Uterus (tissue), 4 donors: ENCODE measurements at places on chromosomes 7 and 10. TPM values are rescaled to one million over a fixed set of nuclear protein-coding genes. Genes with fewer than 3 reads are reported as not detected.

- DNase-seq = no peak
Measured at GRCh38 chr7:27123007-27123476, 7.5 kb downstream of the HOXA4 start.

- no peak for DNase-seq
Measured at GRCh38 chr7:143936087-143937009, 1.3 kb downstream of the OR2F2 start.

GRCh38 chr7:30977222-30977621 is 13.5 kb downstream of the GHRHR start:
- no peak for DNase-seq

DNA sequence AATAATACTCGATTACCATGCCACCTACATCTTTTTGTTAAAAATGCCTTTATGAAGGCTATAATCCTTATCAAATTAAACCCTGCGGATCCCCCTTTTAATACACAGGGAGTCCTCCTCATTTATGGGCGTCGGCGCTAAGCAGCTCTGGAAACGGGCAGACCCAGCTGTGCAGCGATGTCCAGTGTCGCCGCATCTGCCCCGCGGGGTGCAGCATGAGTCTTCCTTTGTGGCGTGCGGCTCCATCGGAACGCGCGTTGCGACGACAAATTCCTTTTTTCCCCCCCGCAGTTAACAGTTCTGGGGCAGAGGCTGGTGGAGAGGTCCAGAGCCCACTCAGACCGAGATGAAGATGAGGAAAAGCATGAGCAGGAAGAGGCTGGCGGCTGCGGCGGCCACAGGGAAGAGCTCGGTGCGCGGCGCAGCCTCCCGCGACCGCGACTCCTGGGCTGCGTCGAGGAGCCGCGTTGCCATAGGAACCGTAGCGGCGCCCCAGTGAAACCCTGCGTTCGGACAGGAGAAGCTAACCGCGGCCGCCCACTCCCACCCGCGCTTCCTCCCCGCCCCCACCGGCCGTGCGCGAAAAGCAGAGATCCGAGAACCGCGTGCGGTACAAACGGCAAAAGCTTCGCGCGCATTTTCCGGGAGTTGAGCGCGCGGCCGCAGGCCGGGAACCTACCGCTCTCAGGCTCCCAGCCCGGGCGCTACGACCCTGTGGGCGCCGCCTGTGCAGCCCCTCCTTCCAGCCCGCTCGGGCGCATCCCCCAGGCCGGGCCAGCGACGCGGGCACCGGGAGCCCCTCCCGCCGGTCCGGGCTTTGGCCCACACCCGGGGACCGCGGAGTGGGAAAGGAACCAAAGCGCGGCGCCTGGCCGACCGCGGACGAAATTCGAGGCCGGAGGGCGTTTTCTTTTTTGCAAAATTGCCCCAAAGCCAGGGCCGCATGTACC is 130.6 kb downstream of the SPAG6 start:
- DNase-seq = no peak

GRCh38 chr10:34646331-34646730 is 168.8 kb downstream of the PARD3 start:
- no peak for DNase-seq

DNA sequence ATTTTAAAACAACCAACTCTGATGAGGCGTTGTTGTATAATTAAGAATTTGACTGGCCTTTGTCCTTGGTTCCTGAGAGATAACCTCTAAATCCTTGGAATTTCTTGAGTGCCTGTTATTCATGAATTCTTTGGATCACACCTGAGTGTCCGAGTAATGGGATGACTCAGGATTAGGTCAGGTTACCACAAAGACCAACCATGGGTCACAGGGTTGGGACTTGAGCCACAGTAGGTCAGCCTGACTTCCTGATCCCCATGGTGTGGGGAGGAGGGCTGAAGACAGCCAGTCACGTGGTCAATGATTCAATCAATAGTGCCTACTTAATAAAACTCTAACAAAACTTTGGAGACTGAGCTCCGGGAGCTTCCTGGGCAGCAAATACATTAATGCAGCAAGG is 192.5 kb downstream of the GFRA1 start:
- DNase-seq = no peak

GRCh38 chr7:75854233-75854632 is 24.6 kb upstream of the RHBDD2 start:
- no peak for DNase-seq

GRCh38 chr7:108094346-108094745 is 35.8 kb downstream of the LAMB4 start:
- no peak for DNase-seq

- no peak for DNase-seq
Measured at GRCh38 chr7:23471106-23471859, 992 bp upstream of the IGF2BP3 start.

DNA sequence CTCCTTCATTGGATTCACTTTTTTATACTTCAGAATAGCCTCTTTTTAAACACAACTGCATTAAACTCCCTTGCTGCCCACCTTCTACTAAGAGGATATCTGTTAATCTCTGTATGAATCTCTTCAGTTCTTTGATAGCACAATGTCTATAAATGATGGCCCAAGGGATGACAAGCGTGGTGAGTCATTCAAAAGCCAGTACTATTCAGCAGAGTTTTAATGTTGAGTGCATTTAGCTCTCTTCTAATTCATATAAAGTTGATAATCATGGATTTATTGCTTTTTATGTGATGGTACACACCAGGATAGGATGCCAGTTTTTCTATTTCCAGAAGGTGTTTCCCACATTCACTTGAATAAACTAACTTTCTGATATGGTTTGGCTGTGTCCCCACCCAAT is 57.4 kb upstream of the HECTD2 start:
- DNase-seq = no peak

DNA sequence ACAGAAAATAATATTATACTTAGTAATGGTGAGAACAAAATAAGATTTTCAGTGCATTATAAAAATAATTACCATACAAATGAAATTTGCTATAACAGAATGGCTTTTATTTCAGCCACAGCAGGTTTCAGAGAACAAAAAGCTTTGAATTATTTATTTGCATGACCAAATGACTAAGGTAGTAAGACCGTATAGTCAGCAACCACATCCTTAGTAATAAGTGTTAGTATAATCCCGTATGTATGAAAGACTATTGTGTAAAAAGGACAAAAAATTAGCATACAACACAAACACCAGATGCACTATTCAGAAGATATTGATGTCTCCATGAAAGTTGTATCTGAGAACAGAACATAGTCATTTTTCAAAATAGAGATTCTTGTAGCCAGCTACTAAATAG is 12.2 kb downstream of the PDZD8 start:
- DNase-seq = no peak

- DNase-seq = no peak
Measured at GRCh38 chr10:50508315-50509051, 115.3 kb downstream of the SGMS1 start.

DNA sequence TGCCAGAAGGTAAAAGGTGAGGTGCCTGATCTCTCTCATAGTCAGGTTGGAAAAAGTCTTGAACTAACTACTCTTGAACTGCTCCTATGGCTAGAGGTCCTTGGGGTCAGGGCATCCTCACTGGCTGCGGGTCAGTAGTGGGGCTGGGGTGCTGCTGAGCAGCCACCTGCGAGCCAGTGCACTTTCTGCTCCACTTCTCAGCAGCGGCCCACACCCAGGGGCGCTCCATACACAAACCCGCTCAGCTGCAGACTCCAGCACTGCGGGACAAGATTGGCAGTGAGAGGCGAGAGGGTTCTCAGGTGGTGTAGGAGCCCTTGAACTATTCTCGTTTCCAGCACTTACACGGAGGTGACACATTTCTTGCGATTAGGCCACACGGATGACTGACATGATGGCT is 6.0 kb downstream of the ABCA13 start:
- no peak for DNase-seq

DNA sequence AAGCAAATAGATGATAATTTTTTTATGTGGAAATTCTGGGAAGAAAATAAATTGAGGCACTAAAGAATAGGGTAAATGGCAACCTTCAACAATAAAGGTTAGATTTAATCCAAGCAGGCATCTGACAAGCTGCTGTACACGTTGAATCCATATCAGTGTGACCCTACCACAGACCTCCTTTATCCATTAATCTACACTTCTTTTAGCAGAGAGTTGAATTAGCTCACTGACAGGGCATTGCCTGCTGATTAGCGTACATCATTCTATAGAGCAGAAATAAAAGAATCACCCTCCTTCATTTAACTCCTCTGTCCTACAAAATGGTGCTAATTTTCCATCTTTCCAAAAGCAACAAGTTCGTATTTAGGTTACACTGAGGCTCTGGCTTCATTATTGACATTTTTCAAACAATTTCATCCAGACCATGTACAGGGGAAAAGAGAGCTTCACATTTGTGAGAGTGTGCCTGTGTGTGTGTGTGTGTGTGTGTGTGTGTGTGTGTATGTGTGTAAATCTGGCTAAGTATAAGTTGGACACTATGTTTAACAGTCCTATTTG is 356.0 kb downstream of the TFEC start:
- DNase-seq = no peak

GRCh38 chr7:116552602-116553001 is 27.8 kb downstream of the CAV1 start:
- no peak for DNase-seq

DNA sequence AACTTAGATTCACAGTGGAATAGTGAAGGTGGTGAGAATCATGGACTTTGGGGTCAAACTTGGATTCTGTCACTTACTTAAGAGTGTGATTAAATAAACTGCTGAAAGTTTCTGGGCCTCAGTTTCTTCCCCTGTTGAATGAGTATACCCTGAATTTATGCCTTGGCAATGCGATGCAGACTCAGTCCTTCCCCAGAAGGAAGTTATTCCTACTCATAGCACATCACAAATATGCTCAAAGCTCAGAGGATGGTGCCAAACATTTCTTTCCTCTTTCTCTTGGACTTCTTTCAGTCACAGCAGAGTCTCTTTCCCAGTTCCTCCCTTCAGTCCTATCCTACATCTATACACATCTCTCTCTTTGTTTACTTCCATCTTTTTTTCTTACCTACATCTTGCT is 45.1 kb downstream of the ASB4 start:
- DNase-seq = no peak

- DNase-seq = no peak
Measured at GRCh38 chr7:143979359-143979758, 20.8 kb upstream of the OR6B1 start.

DNA sequence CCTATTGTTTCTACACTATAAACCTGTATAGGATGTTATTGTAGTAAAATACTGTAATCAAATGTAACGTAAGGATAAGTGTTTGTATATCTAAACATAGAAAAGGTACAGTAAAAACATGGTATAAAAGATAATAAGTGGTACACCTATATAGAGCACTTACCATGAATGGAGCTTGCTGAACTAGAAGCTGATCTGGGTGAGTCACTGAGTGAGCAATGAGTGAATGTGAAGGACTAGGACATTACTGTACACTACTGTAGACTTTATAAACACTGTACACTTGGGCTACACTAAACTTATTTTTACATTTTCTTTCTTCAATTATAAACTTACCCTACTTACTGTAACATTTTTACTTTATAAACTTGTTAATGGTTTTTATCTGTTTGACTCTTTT is 732.9 kb upstream of the LRRN3 start:
- DNase-seq = no peak

- DNase-seq = no peak
Measured at GRCh38 chr10:71150796-71151195, 61.6 kb upstream of the UNC5B start.

GRCh38 chr7:47069385-47070076 is 512.4 kb downstream of the TNS3 start:
- no peak for DNase-seq

GRCh38 chr10:87507879-87508483 is 3.3 kb downstream of the MINPP1 start:
- DNase-seq = no peak

DNA sequence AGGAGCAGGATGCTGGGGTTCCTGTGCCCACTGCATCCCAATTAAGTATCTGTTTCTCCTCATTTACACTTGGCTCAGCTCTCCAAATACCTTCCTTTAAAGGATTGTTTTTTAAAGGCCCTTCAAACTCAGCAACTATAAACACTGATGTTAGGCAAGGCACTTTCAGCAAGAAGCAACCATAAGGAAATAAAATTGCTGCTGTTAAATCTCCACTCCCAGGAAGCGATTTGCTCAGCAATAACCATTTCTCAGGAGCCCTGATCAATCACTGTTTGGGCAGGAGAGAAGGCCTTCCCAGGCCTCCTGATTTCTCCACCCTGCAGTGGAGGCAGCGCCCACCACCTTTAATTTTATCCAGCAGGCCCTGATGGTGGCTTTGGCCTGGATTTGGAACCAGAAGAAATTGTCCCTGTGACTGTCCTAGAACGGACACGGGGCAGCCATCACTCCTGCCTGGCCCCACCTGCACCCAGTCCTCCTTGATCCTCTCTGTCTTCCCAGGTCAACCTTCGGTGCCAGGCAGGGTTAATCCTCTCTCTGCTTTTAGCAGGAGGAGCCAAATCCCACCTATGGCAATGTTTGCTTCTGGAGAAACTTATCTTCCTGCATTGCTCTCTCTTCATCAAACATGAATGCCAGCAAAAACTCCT is 199.8 kb downstream of the PLXNA4 start:
- DNase-seq = no peak

GPR26 gene
- total RNA-seq = not detected

GRM3 gene
- total RNA-seq = not detected

TEX47 gene
- total RNA-seq = not detected

TAS2R16 gene
- not detected for total RNA-seq

TMEM176A gene
- total RNA-seq = 20.4 TPM

GDF2 gene
- not detected for total RNA-seq

KCND2 gene
- total RNA-seq = 4.4 TPM

OR2A7 gene
- 2.8 TPM for total RNA-seq

MICU1 gene
- 195 TPM for total RNA-seq

COL26A1 gene
- total RNA-seq = not detected

LLCFC1 gene
- not detected for total RNA-seq

CCDC7 gene
- total RNA-seq = 114 TPM

CUBN gene
- total RNA-seq = 9.5 TPM

ZNF92 gene
- total RNA-seq = 2.1 TPM

NRCAM gene
- total RNA-seq = 2.0 TPM
